ENCODE measurements at places on chromosomes 16 and 17.

GRCh38 chr17:37673386-37673785 lies 30.1 kb upstream of the DDX52 start:
- H3K27ac ChIP-seq = no peak overlapping the region
- DNase-seq = no peak
- no peaks in the 10 kb centered on the region for H3K4me1 ChIP-seq

- no peak overlapping the region for H3K27ac ChIP-seq
- no peak overlapping the region for H3K4me3 ChIP-seq
- no peak for DNase-seq
- no peaks in the 10 kb centered on the region for H3K4me1 ChIP-seq
- H3K27me3 ChIP-seq = no peaks in the 10 kb centered on the region
- H3K36me3 ChIP-seq = no peaks in the 10 kb centered on the region
These were observed 13.5 kb upstream of the TMEM208 start for GRCh38 chr16:67213197-67214019.

DNA sequence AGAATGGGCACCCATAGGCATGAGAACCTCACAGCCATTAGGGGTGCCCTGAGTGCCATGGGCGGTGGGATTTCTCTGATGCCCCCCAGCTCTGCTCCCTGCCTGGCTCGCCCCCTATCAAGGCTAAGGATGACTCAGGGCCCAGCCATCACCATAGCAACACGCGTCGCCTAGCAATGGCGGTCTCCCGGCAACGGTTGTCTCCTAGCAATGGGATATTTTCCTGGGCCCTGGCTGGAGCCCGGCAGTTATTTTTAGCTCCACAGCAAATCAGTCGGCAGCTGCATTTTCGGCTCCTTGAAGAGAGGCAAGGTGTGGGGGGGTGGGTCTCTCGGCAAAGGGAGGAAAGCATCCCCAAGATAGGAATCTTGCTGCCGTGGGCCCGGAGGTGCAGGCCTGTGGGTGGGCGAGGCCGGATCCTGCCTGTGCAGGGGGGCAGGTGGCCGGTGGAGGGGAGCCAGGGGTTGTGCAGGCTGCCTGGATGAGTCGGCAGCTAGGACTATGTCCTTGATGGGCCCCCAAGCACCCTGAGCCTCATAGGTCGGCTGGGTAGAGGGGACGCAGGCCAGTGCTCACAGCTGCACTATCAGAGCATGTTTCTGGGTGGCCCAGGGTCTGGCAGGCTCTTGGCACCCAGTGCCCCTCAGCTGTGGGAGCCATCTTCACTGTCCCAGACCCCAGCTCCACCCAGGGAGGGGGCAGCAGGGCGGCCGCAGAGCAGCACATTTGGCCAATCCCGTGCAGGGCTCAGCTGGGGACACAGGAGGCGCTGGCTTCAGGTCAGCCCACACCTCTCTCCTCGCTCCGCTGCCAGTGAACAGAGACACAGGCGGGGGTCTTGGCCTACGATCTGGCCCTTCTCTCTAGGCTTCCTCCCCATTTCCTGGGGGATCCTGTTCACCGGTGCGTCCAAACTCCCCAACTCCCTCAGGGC lies 4.2 kb upstream of the FBXL16 start:
- H3K36me3 ChIP-seq = no peaks in the 10 kb centered on the region
- H3K4me3 ChIP-seq = no peak overlapping the region
- DNase-seq = no peak
- H3K4me1 ChIP-seq = peaks cover 13% of the 10 kb centered on the region

DNA sequence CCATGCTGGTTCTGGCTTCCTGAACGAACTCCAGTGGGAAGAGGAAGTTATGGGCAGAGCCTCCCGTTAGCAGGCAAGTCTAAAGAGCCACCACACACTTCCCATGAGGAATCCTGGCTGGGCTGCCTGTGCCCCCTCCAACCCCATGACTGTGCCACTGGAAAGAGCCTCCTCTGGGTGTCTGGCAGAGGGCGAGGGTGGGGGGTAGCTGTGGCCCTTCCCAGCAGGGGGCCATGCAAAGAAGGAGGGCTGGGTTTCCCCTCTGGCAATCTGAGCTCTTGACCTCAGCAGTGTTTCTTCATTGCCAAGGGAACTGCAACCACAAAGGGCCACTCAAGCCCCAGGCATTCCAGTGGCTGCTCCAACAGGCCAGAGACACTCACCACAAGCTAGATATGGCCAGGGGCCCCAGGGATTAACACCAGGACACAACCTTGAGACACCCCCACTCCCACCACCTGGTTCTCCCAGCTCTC lies 1.7 kb upstream of the RRAD start:
- no peak for DNase-seq
- no peaks in the 10 kb centered on the region for H3K27me3 ChIP-seq
- H3K27ac ChIP-seq = no peak overlapping the region

DNA sequence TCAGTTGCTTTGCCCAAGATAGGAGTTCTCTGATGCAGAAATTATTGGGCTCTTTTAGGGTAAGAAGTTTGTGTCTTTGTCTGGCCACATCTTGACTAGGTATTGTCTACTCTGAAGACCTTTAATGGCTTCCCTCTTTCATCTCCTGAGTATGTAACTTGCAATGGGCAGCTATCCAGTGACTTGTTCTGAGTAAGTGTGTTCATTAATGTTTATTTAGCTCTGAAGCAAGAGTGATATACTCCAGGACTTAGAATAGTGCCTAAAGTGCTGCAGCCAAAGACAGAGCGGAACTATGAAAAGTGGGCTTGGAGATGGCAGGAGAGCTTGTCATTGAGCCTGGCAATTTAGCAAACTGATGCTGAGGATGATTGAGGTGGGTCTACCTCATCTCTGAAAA lies 8.8 kb upstream of the TANGO6 start:
- no peak overlapping the region for H3K4me3 ChIP-seq
- DNase-seq = no peak
- no peaks in the 10 kb centered on the region for H3K27me3 ChIP-seq
- no peaks in the 10 kb centered on the region for H3K36me3 ChIP-seq
- no peaks in the 10 kb centered on the region for H3K4me1 ChIP-seq
- H3K27ac ChIP-seq = no peak overlapping the region

GRCh38 chr16:527015-527903 lies at the start of gene CAPN15:
CAPN15 (plus strand) TSS chr16:527712; CDS start chr16:546839, 19,127 bp downstream.
- peak within 1 kb of the TSS; percentile 93 for H3K27ac ChIP-seq
- peaks cover 38% of the 10 kb centered on the region for H3K4me1 ChIP-seq
- DNase-seq = peak; percentile 84
- peak within 1 kb of the TSS; percentile 95 for H3K4me3 ChIP-seq
- H3K36me3 ChIP-seq = peaks cover 25% of the 10 kb centered on the region

DNA sequence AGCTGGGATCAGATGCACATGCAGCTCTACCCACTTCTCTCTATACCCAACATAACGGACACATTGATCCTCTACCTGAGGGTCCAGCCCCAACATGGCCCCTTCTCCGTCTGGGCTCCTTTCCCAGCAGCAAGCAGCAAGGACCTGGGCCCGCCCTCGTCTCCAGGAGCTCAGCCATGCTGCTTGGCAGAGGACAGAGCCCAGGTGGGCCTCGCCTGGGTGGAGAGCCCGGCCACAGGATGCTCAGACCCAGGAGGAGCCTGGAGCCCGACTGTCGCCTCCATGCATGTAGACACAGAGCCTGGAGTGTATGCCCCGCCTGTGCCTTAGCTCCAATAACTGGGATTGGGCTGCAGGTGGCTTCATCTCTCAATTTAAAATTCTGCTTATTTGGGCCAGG lies 57.0 kb downstream of the CCDC57 start:
- no peaks in the 10 kb centered on the region for H3K27me3 ChIP-seq
- no peaks in the 10 kb centered on the region for H3K4me1 ChIP-seq
- no peak overlapping the region for H3K27ac ChIP-seq

DNA sequence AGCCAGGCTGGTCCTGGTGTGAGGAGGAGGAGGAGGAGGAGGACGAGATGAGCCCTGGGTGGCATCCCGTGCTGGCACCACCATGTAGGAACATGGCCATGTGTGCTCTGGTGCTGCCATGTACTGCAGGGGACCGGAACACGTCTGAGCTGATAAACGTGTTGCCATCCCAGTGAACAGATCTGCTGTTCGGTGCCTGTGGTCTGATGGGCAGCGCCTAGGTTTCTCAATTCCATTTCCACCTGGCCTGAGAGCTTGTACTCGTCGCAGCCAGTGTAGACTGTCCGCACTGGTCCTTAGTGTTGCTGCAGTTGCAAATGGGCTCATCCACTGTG lies 28.4 kb upstream of the FOXK2 start:
- no peak overlapping the region for H3K4me3 ChIP-seq
- H3K27ac ChIP-seq = no peak overlapping the region
- no peak for DNase-seq
- no peaks in the 10 kb centered on the region for H3K27me3 ChIP-seq
- H3K4me1 ChIP-seq = peaks cover 22% of the 10 kb centered on the region

- DNase-seq = no peak
- peaks cover 3% of the 10 kb centered on the region for H3K36me3 ChIP-seq
- no peak overlapping the region for H3K27ac ChIP-seq
- H3K4me1 ChIP-seq = no peaks in the 10 kb centered on the region
- H3K27me3 ChIP-seq = no peaks in the 10 kb centered on the region
- no peak overlapping the region for H3K4me3 ChIP-seq
These were observed 37.7 kb upstream of the RHBDL3 start for GRCh38 chr17:32227910-32228309.

- H3K4me3 ChIP-seq = no peak overlapping the region
- no peaks in the 10 kb centered on the region for H3K27me3 ChIP-seq
- H3K4me1 ChIP-seq = no peaks in the 10 kb centered on the region
- DNase-seq = no peak
These were observed 20.9 kb downstream of the TRIM16 start for GRCh38 chr17:15663176-15663575.

GRCh38 chr17:57006040-57006439 lies 28.1 kb downstream of the SCPEP1 start:
- no peak overlapping the region for H3K4me3 ChIP-seq
- H3K4me1 ChIP-seq = peaks cover 2% of the 10 kb centered on the region
- no peak for DNase-seq
- H3K27ac ChIP-seq = no peak overlapping the region

- no peak within 1 kb of the TSS for H3K4me3 ChIP-seq
- no peaks in the 10 kb centered on the region for H3K4me1 ChIP-seq
These were observed at the start of gene ASGR2 for GRCh38 chr17:7114241-7114874. ASGR2 (minus strand) TSS chr17:7114822; CDS start chr17:7114240, 582 bp downstream.

DNA sequence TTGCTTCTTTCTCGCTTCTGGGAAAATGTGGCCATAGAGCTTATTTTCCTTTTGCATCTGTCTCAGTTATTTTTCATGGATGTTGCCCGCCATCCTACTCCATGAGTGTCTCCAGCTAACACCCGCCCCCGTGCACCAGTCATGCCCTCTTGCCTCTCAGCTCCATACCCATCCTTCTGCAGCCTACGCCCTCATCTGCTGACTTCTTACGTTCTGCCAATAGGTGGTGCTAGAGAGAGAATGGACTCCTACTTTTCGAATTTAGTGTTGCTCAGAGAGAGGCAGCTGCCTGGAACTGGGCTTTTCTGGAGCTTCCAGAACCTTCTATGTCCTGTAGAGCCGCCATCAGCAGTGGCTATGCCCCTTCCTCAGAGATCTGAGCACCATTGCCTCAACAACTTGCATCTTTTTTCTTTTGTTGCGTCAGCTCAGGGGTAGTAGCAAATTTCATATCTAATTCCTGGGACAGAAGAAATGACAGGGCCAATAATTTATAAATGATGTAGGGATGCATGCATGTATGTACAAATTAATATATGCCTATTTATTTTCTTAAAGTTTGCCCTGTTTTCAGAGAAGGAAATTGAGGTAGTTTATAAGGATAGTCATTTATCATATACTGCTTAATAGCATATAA lies 119.7 kb upstream of the MYOCD start:
- no peaks in the 10 kb centered on the region for H3K27me3 ChIP-seq
- H3K4me3 ChIP-seq = no peak overlapping the region
- H3K27ac ChIP-seq = no peak overlapping the region
- no peaks in the 10 kb centered on the region for H3K4me1 ChIP-seq
- peak; percentile 42 for DNase-seq
- H3K36me3 ChIP-seq = no peaks in the 10 kb centered on the region

DNA sequence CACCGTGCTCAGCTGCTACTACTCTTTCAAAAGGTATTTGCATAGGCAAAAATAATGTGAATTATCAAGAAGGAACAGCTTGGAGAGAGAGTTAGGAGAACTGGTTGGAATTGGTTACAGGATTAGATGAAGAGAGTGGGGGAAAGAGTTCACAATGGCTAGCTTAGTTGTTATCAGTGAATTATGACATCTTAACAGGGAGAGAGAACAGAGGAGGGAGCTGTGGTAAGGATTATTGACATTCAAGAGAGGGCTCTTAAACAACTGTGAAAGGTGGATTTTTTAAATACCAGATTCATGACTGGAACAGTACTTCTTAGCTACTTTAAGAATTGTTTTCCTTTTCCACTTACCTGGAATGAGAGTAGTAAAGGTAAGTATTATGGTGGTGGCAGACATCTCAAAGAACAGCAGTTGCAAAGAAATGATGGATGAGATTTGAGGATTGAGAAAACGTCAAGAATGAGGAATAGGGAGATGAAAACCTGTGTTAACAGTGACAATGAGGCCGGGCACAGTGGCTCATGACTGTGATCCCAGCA lies 43.9 kb upstream of the SLC5A11 start:
- H3K27ac ChIP-seq = no peak overlapping the region
- no peaks in the 10 kb centered on the region for H3K4me1 ChIP-seq
- DNase-seq = no peak
- no peaks in the 10 kb centered on the region for H3K27me3 ChIP-seq
- peaks cover 98% of the 10 kb centered on the region for H3K36me3 ChIP-seq
- H3K4me3 ChIP-seq = no peak overlapping the region

DNA sequence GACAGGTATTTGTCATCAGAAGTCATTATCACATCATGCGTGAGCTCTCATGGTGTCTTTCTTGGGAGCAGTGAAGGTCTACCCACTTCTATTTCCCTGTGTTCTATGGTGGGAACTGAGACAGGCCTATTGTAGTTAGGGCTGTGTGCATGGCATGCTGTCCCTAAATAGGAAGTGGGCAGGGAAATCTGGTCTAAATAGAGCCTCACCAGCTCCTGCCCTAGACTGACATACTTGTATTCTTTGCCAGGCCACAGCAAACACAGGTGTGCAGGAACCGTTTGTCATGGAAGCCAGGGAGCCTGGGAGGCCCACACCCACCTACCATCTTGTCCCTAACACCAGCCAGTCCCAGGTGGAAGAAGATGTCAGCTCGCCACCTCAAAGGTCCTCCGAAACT lies 10.1 kb downstream of the SLC7A6 start:
- no peaks in the 10 kb centered on the region for H3K27me3 ChIP-seq
- no peak for DNase-seq
- H3K4me1 ChIP-seq = peaks cover 70% of the 10 kb centered on the region
- peaks cover 64% of the 10 kb centered on the region for H3K36me3 ChIP-seq

GRCh38 chr16:54517181-54517580 lies 230.6 kb upstream of the IRX3 start:
- no peak overlapping the region for H3K4me3 ChIP-seq
- no peaks in the 10 kb centered on the region for H3K27me3 ChIP-seq
- no peaks in the 10 kb centered on the region for H3K4me1 ChIP-seq
- H3K36me3 ChIP-seq = no peaks in the 10 kb centered on the region
- H3K27ac ChIP-seq = no peak overlapping the region

GRCh38 chr17:45258981-45259380 lies 2.9 kb downstream of the SPATA32 start:
- no peaks in the 10 kb centered on the region for H3K27me3 ChIP-seq
- no peak for DNase-seq
- H3K27ac ChIP-seq = no peak overlapping the region
- no peak overlapping the region for H3K4me3 ChIP-seq
- peaks cover 25% of the 10 kb centered on the region for H3K4me1 ChIP-seq

- H3K4me1 ChIP-seq = no peaks in the 10 kb centered on the region
- H3K4me3 ChIP-seq = no peak overlapping the region
- no peak overlapping the region for H3K27ac ChIP-seq
- no peaks in the 10 kb centered on the region for H3K36me3 ChIP-seq
These were observed 58.9 kb downstream of the CDH11 start for GRCh38 chr16:65062736-65063583.

All from DND-41 (cell line).